RWPE2 (cell line): ENCODE measurements at places on chromosomes 16 and 17.

DNA sequence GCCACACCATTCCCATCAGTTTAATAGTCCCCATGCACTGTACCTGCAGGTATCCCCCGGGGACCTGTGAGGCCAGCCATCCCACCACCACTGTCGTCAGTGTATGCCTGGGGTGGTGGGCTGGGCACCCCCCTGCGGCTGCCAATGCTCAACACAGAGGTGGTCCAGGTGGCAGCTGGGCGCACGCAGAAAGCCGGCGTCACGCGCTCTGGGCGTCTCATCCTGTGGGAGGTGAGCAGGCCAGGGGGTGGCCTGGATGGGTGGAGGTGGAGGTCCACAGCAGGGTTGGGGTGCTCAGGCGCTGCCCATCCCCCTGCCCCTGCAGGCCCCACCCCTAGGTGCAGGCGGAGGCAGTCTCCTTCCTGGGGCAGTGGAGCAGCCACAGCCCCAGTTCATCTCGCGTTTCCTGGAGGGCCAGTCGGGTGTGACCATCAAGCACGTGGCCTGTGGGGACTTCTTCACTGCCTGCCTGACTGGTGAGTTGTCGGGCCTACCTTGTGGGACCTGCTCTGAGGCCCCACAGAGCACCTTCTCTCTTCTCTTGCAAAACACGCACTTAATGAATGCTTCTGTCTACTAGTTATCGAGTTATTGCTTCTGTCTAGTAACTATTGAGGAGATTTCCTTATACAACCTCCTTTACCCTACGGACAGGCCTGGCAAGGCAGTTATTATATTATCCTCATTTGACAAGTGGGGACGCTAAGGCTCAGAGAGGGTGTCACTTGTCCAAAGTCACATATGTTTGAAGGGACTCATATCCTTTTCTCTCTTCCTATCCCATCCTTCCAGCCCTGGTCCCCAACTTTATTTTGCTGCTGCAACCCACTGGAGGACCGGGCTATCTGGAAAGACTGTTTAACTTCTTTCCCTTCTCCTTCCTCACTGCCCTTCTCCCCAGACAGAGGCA lies 5.8 kb upstream of the TRAF4 start:
- DNase-seq = no peak

DNA sequence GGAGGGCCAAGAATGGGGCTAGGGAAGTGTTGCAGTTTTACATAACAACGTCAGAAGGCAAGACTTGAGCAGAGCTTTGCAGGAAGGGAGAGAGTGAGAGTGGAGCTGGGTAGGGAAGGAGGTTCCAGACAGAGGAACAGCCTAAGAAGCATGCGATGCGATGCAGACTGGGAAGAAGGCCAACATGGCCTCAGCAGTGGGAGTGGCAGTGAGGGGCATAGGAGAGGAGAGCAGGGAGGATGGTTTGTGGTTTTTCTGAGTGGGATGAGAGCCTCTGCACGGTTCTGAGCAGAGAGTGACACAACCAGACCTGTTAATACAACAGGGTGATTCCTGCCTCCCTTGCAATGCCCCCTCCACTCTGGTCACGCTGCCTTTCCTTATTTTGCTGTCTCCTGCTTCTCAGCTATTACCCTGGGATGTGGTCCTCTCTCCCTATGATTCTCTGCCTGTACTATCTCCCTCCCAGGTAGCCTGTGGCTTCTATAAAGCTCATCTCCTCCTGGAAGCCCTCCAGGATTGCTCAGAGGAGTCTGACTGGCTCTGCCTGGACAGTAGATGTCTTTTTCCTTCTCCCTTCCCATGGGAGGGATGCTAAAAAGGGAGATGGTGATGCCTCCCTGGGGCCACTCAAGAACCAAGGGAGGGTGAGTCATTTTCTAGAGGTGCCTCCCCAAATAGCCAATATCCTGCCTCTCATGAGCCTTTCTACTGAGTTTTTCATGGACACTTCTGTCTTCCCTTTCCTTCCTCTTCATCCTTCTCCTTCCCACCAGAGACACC lies 38.7 kb upstream of the NGFR start:
- DNase-seq = no peak

GRCh38 chr17:16328997-16329396 lies 24.3 kb downstream of the CENPV start:
- no peak for DNase-seq

DNA sequence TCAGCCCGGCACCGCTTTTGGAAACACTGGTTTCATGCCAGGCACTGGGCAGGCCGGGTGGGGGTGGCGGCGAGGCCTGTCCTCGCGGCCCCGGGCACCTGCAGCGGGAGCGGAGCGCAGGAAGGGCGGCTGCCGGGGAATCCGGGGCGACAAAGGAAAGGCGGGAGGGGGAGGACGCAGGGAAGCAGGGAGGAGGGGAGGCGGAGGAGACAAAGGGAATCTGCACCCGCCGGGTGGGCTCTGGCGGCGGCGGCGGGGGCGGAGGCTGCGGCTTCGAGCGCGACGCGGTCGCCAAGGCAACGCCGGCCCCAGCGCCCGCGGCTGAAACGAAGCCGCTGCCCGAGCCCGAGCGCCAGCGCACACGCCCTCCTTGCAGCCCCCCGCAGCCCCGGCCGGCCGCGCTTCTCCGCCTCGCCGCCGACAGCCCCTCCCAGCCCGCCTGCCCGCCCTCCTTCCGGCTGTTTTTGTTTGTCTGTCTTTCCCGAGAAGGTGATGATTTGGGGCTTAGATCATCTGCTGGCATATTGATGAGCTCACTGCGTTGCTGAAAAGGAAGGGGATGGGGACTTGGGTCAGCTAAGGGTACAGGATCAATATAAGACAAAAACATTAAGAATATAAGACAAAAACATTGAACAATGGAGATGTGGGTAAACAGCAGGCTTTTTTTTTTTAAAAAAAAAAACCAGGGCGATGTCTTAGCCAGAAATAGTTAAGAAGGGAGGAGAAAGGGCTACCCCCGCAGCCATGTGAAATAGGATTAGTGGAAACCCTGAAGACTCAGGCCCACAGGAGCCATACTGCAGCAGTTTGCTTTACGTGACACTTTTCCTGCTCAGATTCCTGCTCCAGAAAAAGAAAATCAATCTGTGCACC lies 32.7 kb downstream of the CDK5R1 start:
- peak; percentile 71 for DNase-seq

- DNase-seq = peak; percentile 75
Observed at GRCh38 chr16:57265850-57266530, 18.5 kb downstream of the PLLP start.

GRCh38 chr16:88264641-88265285 lies 118.0 kb upstream of the ZNF469 start:
- peak; percentile 99 for DNase-seq

GRCh38 chr17:27352448-27353032 lies 58.6 kb downstream of the WSB1 start:
- DNase-seq = no peak
